Stimulated activated CD8-positive, alpha-beta memory T cell treated with anti-CD3 and anti-CD28 coated beads, Interleukin-7, amount 100 ng/mL, for 24 hours (primary cell): ENCODE measurements at places on chromosomes 6 and 20.

DNA sequence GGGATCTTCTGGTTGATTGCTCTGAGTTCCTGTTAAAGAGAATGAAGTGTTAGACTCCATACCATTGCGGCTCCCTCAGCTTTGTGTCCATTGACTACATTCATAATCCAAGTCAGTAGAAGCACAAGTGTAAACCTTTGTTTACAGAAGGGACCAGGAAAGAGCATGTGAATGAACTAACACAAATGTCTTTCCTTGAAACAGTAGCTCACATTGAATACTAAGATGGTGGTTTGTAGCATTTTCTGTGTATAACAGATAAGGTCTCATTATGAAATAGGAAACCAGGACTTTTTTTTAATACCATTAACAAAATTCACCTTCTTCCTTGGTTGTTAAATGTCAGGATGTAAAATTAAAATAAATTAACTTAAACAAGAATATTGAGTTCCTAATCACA, 8.4 kb downstream of the STXBP5 start:
- DNase-seq, result no peak

DNA sequence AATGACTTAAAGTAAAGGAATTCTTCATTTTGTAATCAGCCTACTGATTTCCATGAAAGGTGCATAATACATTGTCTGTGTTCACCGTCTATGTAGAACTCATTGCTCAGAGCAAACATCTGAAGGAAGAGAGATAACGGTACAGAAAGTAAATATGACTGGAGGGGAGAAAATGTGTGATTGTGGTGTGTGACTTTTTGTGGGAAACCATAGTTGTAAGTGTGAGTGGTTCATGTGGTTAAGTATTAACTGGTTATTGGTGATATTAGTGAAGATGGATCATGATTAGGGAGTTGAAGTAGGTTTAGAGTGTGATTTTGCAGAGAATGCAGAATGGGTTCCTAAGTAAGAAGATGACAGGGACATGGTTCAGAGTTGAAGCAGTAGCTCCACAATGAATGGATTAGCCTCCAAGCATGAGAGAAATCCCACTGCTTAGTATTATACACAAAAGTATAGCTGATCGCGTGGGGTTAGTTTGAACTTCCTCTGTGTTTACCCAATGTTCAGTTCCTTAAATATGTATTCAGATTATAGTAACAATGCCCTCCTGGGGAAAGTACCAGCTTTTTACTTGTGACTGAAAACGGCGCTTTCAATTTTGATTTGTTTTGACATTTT, 368.9 kb downstream of the UTRN start:
- no peak for DNase-seq

GRCh38 chr6:91132461-91132860, 545.6 kb upstream of the MAP3K7 start:
- DNase-seq, result no peak

GRCh38 chr6:33722103-33722623, 10.7 kb upstream of the UQCC2 start:
- no peak for DNase-seq

DNA sequence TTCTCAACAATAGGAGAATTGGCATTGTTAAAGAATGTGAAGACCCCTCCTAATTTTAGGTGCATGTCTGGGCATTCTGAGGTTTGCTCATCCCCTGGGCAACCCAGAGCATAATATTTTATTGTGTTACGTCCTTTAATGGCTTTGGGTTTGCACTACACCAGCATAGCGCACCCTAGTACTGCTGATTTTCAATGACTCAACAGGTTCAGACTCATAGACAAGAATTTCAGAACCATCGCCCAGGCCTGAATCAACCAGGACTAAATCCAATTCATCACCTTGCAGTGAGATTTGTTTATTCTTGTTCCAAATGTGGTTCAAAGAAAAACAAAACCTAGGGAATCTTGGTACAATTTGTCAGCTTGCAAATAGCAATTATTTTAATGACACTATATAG, 137.8 kb upstream of the PHACTR1 start:
- no peak for DNase-seq

GRCh38 chr6:89630488-89630887, 8.1 kb downstream of the LYRM2 start:
- DNase-seq, result no peak

GRCh38 chr6:38153798-38154345, 334.3 kb downstream of the ZFAND3 start:
- no peak for DNase-seq

DNA sequence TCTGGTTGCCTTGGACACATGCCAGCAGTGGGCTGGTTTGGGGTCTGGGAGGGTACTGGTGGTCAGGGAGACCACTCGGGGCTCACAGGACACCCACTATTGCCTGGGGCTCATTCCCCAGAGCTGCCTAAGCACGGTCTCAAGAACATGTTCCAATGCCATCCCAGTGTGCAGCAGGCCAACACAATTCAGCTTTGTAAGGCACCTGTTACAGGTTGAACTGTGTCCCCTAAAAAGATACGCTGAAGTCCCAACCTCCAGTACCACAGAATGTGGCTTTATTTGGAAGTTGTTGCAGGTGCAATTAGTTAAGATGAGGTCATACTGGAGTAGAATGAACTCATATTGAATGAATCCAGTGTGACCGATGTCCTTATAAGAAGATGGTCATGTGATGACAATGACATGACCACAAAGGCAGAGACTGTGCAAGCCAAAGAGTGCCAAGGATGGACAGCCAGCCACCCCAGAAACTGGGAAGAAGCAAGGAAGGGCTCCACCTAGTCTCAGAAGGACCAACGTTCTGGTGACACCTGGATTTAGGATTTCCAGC, 13.5 kb upstream of the MAS1 start:
- DNase-seq, result no peak

DNA sequence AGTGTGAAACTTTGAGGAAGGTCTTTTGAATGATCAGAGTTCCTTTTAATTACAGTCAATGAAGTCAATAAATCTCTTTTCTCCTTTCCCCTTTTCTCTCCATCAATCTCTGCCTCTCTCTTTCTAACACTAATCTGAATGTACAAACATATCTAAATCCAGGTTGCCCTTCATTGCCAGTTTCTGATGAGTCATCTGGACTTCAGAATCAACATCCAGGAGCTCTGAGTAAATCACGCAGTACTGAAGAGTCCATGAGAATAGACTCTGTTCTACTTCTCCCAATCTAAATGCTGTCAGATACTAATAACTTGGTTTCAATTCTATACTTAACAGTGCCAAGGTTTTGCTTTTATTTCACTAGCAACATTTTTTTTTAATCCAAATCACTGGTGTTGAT, 238.7 kb upstream of the THEMIS start:
- no peak for DNase-seq

GRCh38 chr6:168024951-168025510, 27.6 kb downstream of the KIF25 start:
- DNase-seq, result no peak

DNA sequence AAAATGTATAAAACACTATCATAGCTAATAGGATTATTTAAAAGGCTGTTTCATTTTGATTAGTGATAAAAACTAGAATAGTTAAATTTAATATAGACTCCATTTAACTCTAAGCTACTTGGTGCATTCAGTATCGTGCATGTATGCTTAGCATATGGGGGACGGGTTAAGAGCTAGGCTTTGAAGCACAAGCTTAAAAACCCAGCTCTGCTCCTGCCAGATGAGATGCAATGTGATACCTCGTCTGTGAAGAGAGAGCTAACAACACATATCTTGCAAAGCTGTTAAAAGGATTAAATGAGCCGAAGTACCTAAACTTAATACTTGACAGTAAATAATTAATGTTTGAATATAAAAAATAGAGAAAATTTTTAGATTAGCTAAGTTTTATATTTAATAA, 42.2 kb downstream of the DTNBP1 start:
- DNase-seq, result no peak
